Body of pancreas (tissue), 4 donors: ENCODE measurements at places on chromosomes 3 and 15. TPM values are rescaled to one million over a fixed set of nuclear protein-coding genes. Genes with fewer than 3 reads are reported as not detected.

DNA sequence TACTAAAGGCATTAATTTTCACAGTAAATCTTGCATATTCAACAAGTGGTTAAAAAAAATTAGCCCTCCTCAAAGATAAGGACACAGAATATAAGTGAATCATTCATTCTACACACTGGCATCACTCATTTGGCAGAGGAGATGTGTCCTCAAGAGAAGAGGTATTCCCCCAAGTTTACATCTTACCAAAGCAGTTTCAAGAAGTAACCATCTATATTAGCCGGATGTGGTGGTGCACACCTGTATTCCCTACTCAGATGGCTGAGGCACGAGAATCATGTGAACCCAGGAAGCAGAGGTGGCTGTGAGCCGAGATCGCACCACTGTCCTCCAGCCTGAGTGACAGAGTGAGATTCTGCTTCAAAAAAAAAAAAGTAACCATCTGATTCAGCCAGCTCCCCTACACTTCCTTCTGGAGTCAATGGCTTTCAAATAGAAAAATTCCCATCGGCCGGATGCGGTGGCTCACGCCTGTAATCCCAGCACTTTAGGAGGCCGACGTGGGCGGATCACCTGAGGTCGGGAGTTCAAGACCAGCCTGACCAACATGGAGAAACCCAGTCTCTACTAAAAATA, 15.4 kb downstream of the RAF1 start:
- no peaks in the 10 kb centered on the region for H3K36me3 ChIP-seq
- no peak overlapping the region for H3K27ac ChIP-seq
- no peak for DNase-seq
- peaks cover 43% of the 10 kb centered on the region for H3K4me1 ChIP-seq
- no peak overlapping the region for H3K4me3 ChIP-seq
- H3K27me3 ChIP-seq: no peaks in the 10 kb centered on the region

- no peak for DNase-seq
- no peaks in the 10 kb centered on the region for H3K27me3 ChIP-seq
- H3K4me1 ChIP-seq: peaks cover 9% of the 10 kb centered on the region
- H3K27ac ChIP-seq: no peak overlapping the region
These were observed 120.0 kb downstream of the ATG7 start for GRCh38 chr3:11392014-11392859.

DNA sequence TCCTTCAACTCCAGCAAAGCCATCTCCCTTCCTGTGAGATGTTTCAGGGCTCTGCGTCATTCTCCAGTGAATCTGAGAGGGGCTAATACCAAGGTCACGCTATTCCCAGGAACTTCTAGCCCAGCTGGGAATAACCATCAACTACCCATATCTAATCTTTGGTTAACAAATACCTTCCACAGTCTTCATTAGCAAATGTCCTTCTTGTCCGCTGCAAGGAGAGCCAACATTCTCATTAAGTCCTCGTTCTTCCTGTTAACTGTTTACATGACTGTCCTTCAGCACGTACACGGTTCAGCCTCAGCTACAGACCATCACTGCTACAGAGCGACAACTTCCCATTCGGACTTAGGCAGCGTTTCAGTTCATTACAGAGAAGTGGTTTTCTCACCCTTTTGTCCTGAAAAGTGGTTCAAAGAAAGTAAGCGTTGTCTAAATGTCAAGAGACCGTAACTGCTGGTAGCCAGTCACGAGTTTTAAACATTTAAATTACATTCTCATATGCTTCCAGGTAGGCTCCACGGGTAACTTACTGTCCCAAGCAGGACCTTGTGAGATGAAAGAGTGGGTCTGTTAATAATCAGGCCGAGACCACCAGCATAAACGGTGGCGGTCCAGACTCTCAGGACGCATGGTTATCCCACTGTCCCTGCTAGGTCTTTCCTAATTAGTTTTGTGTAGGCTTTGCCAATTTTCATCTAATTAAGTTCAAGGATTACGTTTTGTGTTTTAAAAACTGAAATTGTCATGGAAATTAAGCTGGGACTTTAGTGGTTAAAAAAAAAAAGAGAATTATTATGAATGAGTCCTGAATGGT, 63.8 kb downstream of the CHSY1 start:
- H3K36me3 ChIP-seq: no peaks in the 10 kb centered on the region
- no peak overlapping the region for H3K4me3 ChIP-seq
- H3K27ac ChIP-seq: peak overlapping the region; percentile 8
- no peaks in the 10 kb centered on the region for H3K27me3 ChIP-seq
- peaks cover 14% of the 10 kb centered on the region for H3K4me1 ChIP-seq

GRCh38 chr3:42194943-42195510, 71.0 kb downstream of the CCK start:
- H3K4me1 ChIP-seq: no peaks in the 10 kb centered on the region
- no peaks in the 10 kb centered on the region for H3K27me3 ChIP-seq
- DNase-seq: no peak
- H3K4me3 ChIP-seq: no peak overlapping the region

DNA sequence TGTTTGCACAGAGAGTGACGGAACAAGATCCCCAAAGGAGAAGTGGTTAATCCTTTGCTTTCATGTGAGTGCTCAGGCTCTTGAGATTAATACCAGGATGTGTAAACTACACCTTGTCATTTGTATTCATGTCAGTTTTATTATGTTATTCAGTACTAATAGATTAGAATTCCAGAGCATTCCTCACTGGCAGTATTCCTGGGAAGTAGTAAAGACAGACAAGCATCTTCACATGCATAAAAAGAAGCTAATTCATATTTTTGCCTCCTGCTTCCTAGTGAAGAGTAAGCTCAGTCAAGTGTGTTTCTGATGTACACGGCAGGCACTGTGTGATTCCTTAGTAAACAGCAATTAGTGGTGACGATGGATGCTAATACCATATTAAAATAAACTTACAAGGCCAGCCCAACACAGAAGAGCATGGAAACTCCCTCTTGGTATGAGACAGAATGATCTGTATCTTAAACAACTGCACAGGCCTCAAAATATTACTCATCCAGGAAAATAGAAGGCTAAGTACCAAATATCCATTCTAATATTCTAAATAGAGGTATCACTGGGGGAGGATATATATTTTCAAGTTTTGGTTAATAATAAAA, 336.8 kb upstream of the MCTP2 start:
- H3K4me1 ChIP-seq: no peaks in the 10 kb centered on the region
- no peak overlapping the region for H3K27ac ChIP-seq
- no peak for DNase-seq

DNA sequence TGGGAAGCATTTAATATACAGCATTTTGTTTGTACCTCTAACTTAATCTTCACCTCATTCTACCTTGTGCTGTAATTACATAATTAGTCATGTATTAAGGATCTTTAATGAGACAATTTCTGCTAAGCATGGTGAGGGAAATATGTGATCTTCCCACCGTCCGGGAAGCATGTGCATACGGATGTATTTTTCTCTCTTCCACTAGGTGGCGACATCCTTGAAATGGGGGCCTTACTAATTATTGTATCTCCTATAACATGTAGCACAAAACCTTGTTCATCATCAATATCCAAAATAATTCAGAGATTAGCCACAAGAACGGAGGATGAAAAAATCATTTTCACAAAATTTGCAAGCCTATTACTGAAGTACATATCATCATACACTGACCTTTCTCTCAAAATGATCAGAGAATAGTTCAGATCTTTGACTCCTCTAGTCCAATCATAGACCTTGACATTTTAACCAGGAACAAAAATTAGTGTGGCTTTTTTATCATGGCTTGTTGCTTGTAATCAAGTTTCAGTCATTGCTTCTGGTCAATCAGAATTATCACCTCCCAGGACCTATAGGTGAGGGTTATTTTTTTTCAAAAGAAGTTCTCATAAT, 148.9 kb upstream of the GBE1 start:
- H3K27me3 ChIP-seq: no peaks in the 10 kb centered on the region
- H3K4me1 ChIP-seq: no peaks in the 10 kb centered on the region
- no peak overlapping the region for H3K27ac ChIP-seq
- H3K36me3 ChIP-seq: no peaks in the 10 kb centered on the region
- DNase-seq: peak; percentile 20
- no peak overlapping the region for H3K4me3 ChIP-seq

DNA sequence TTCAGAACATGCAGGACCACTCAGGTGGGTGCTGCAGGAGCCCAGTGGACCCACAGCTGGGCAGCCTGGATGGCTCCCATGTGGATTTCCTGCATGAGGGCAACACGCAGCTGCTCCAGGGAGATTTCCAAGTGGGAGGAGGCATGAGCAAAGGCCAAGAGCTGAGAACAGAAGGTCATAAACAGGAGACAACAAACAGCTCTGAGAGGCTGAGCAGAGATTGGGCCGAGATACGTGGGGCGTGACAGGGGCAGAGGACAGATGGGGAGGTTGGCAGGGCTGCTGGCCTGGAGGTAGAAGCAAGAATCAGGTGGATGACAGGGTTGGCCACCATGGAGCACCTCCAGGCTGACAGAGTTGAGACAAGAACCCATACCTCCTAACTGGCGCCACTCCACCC, 2.9 kb downstream of the PHGR1 start:
- H3K27ac ChIP-seq: no peak overlapping the region
- no peaks in the 10 kb centered on the region for H3K27me3 ChIP-seq
- peaks cover 12% of the 10 kb centered on the region for H3K4me1 ChIP-seq
- H3K36me3 ChIP-seq: no peaks in the 10 kb centered on the region

DNA sequence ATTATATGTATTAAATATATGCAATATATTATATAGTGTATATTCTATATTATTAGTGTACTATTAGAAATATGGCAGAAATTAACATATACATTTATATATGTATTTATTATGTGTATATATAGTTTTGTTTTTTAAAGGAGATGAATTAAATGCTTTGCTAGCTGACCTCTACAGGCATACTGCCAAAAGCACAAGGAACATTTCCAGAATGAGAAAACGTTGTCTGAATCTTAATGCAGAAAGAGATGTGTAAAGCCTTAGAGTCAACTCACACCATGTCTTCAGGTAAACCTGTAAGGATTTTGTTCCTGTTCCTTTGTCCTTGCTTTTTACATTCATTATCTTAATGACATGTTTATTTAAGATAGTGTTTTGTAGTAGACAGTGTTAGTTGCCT, 111.9 kb downstream of the ST8SIA2 start:
- no peaks in the 10 kb centered on the region for H3K27me3 ChIP-seq
- H3K36me3 ChIP-seq: no peaks in the 10 kb centered on the region
- H3K27ac ChIP-seq: no peak overlapping the region
- no peaks in the 10 kb centered on the region for H3K4me1 ChIP-seq
- DNase-seq: no peak

DNA sequence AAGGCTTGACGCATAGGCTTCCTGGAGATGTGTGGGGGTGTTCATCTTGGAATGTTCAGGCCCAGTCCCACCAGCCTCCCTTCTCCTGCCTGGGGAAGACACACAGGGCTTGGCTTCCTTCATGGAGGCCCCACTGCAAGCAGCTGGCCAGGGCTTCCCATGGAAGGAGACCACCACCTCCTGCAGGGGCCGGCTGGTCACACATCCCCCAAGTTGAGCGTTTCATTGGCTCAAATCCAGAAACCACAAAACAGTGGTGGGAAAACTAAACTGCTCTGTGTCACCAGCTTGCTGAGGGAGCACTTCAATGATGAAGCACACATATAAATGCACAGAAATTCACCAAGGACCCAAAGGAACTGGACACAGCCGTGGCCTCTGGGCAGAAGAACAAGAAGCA, 8.3 kb downstream of the IQSEC1 start:
- no peaks in the 10 kb centered on the region for H3K27me3 ChIP-seq
- DNase-seq: no peak

- H3K4me1 ChIP-seq: peaks cover 19% of the 10 kb centered on the region
- no peaks in the 10 kb centered on the region for H3K27me3 ChIP-seq
- no peak overlapping the region for H3K27ac ChIP-seq
- DNase-seq: no peak
These were observed 1.9 kb upstream of the CHST14 start for GRCh38 chr15:40468898-40469331.

DNA sequence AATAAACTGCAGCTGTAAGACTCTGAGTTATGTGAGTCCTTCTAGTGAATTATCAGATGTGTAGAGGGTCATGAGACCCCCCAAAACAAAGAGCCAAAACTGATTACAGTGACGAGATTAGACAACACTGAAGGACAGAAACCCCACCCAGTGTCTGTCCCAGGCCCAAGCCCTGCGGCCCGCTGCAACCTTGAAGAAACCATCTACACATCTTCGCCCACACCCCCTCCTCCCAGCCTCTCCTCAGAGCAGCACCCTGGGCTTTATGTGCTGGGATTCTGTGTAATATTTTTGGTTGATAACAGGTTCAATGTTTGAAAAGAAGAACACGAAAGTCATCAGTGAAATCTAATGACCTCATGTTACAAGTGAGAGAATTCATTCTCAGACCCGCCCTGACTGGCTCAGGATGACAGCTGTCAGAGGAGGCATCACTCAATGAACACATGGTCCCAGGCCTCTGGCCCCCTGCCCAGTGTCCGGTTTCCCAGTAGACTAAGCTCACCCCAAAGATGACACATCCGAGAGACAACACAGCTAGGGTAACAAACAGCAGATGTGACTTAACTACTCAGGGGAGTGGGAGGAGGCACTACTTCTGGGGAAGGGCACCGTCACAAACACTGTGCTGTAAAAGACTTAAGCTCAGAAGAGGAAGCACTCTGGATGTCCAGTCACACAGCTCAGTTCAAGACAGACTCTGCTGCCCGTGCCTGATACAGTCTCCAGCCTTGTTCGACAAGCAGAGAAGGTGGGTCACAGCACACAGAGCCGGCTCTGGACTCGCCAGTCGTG, 48.9 kb downstream of the NIPA2 start:
- H3K36me3 ChIP-seq: peaks cover 7% of the 10 kb centered on the region
- no peak overlapping the region for H3K4me3 ChIP-seq

- no peak overlapping the region for H3K27ac ChIP-seq
- H3K27me3 ChIP-seq: no peaks in the 10 kb centered on the region
- no peaks in the 10 kb centered on the region for H3K4me1 ChIP-seq
- no peaks in the 10 kb centered on the region for H3K36me3 ChIP-seq
- DNase-seq: no peak
These were observed 84.9 kb downstream of the TRIM42 start for GRCh38 chr3:140762746-140763145.

- H3K27ac ChIP-seq: no peak overlapping the region
- no peak for DNase-seq
- H3K4me1 ChIP-seq: no peaks in the 10 kb centered on the region
- no peaks in the 10 kb centered on the region for H3K27me3 ChIP-seq
- no peak overlapping the region for H3K4me3 ChIP-seq
These were observed 415.8 kb upstream of the GOLIM4 start for GRCh38 chr3:168511428-168512014.

DNA sequence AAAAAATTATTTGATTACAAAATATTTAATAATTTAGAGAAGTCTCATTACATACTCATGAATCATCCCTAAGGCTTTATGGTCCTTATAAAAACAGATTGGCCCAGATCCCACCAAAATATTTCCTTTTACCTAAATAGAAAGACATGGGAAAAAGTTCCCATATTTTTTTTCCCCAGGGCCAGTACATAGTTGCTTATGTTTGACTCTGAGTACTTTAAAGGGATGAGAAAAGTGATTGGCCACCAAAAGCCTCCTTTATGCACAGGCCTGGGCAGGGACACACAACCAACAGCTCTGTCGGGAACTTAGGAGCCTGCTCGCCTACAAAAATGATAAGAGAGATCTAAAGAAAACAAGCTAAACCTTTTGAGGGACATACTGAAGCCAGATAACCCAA, 22.3 kb downstream of the KCNAB1 start:
- H3K36me3 ChIP-seq: no peaks in the 10 kb centered on the region
- H3K27me3 ChIP-seq: no peaks in the 10 kb centered on the region
- H3K4me3 ChIP-seq: no peak overlapping the region
- no peaks in the 10 kb centered on the region for H3K4me1 ChIP-seq

Gene GRAMD2A
- 0.26 TPM for total RNA-seq

Gene ST3GAL6
- total RNA-seq: 8.0 TPM

Gene SCAANT1
- not detected for total RNA-seq

Gene TLR9
- 0.26 TPM for total RNA-seq

Gene ZFYVE19
- 27.0 TPM for total RNA-seq
